Activated T-cell treated with anti-CD3 and anti-CD28 coated beads for 1 hour (primary cell): ENCODE measurements at places on chromosomes 7 and 10.

- no peak for DNase-seq
These were observed 76.3 kb upstream of the PRKAR2B start for GRCh38 chr7:106968160-106968559.

DNA sequence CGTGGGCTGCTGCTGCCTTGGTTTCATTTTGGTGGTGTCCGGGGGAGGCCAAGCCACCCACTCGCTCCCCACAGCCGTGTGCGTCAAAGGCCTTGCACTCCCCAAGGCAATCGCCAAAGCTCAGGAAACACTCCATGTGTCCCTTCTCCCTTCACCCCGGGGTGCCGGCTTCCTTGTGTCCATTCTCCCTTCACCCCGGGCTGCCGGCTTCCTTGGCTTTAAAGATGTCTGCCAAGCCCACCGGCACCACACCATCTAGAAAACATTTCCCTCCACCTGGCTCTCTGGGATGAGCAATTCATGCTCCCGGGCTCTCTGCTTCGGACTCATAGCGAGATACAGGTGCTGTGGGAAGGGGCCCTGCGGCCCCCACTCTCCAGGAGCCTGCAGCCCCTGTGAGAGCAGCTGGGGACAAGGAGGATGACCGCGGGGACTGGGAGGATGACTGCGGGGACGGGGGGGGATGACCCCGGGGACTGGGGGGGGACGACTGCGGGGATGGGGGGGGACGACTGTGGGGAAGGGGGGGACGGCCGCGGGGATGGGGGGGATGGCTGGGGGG, 322.1 kb downstream of the DNAJB6 start:
- no peak for DNase-seq

GRCh38 chr7:44463169-44463808, 27.2 kb downstream of the NUDCD3 start:
- DNase-seq: no peak

DNA sequence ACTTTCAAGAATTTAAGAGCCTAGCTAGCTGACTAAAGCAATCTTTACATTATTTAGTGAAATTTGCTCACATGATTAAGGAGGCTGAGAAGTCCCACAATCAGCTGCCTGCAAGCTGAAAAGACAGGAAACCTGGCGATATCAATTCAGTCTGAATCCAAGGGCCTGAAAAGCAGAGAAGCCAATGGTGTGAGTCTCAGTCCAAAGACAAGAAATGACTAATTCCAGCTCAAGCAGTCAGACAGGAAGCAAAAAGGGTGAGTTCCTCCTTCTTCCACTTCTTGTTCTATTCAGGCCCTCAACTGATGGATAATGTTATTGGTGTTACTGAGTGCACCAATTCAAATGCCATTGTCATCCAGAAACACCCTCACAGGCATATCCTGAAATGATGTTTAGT, 1231.6 kb upstream of the CELF2 start:
- no peak for DNase-seq

DNA sequence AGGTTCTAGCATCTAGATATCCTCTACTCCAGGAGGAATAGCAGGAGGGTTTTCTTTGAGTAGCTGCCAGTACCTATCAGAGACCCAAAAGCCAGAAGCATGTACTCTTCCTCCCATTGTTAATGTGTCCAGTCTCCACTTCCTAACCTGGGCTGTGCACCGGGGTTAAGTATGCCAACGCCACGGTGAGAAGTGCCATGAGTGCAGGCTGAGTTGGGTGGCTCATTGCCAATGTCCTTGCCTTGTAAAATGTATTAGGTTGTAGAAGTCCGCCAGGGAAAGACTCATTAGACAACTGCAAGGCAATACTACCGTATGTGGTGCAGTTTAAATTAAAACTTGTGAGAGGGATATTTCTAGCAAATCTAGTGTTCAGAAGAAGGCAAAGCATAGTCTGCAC, 55.0 kb upstream of the PRR15 start:
- DNase-seq: no peak

- DNase-seq: no peak
These were observed 581.7 kb downstream of the SDK1 start for GRCh38 chr7:3882782-3883181.

GRCh38 chr7:5689716-5690115, 91.7 kb downstream of the RNF216 start:
- DNase-seq: no peak

GRCh38 chr7:46468753-46469356, 547.8 kb upstream of the IGFBP3 start:
- no peak for DNase-seq

DNA sequence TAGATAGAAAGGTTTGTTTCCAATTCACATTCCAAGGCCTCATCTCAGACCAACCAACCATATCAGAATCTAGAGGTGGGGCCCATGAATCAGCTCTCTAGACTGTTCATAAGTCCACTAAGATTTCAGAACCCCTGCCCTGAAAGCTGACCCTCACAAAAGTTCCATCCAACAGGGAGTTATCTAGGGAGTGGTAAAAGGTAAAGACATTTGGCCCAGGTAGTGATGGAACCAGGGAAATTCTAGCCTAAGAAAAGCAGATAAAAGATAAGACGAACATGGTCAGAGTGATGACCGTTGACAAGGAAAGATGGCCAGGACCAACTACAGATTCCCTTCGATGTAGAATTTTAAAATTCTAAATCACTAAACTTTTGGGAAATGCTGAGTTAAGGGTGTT, 198.0 kb upstream of the NEBL start:
- DNase-seq: no peak
